NCI-H524 (cell line): ENCODE measurements at places on chromosomes 3 and 15.

DNA sequence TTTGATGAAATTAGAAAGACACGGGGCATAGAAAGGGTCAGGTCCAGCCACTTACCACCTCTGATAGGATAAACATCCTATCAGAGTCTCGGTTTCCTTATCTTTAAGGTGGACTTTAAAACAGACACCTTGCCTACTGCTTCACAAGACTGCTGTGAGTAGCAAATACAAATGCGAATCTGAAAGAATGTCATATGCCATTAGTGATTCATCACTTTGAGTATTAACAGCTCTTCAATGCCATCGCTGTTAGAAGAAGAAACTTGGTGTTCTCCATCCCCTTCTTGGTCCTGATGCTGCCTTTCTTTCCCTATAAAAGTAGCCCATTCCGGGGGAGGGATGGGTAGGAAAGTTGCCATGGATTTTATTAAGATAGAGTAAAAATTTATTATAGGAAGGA is 220.2 kb downstream of the RORA start:
- DNase-seq: no peak

DNA sequence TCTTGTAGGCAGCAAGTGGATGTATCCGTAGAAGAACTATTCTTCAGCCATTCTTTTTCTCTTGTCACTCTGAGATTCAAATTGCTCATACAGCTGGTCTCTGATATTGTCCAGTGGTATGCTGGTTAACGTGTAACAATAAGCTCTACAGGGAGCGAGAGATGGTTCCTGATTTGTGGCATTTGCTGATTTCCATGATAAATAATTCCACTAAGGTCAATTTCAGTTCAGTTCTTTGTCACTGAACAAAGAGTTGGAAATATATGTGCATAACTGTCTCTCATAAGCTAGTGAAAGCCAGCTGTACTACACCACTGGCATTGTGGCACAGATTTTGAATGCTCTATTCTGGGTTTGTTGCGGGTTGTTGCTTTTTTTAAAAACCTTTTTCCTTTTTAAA is 131.7 kb downstream of the MTHFS start:
- DNase-seq: no peak

DNA sequence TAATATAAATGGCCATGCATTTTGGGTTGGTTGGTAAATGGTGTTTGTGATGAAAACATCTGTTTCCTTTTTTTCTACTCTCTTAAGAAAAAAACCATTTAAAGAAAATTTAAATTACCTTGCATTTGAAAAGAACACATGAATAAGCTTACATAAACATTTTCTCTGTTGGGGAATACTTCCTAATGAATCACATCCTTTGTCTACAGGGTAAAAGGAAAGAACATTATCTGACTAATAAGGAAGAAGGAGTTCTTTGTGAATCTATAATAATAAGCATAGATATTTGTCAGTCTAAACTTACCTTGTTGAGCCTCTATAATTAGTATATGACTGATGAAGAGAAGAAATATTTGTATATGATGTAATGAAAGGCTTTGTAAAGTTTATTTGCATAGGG is 254.1 kb upstream of the ZNF717 start:
- DNase-seq: no peak

GRCh38 chr15:26298659-26299170 is 435.6 kb upstream of the ATP10A start:
- no peak for DNase-seq

- DNase-seq: no peak
These were observed 595.2 kb upstream of the TBL1XR1 start for GRCh38 chr3:177792311-177793030.

- DNase-seq: no peak
These were observed 208.2 kb upstream of the SGO1 start for GRCh38 chr3:20394243-20394642.

DNA sequence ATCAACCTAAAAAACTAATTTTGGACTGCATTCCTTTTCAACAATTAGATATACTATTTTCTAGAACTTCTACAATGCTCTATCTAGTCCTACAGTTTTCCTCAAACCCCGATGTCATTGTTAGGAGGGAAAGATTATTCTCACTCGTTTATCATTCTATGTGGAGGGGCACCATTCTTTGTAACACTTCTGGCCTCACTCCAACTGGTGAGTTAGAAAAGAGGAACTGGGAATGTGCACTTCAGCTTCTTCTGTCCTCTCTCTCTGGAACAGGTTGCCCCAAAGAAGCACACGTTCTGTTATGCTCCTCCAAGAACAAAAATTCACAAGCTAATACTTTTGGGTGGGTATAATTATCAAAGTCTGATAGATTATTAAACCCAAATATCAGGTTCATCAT is 137.9 kb downstream of the UACA start:
- no peak for DNase-seq

DNA sequence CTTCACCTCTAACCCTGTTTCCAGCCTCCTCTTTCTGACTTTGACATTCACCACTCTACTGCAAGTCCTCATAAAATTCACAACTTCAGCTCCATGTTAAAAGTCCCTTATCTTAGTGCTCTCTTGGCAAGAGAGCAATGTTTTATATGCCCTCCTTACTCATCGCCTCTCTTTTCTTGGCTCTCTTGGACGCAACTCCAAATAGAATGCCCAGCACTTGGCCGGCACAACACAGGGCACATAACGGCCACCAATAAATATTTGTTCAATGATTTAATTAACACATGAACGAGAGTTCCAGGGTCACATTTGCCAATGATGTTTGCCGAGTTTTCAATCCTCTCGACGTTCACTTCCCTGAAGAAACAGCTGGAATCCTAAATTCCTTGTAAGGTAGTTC is 401.4 kb downstream of the ROBO1 start:
- DNase-seq: no peak

GRCh38 chr15:96947296-96948229 is 617.1 kb downstream of the NR2F2 start:
- DNase-seq: peak; percentile 45

DNA sequence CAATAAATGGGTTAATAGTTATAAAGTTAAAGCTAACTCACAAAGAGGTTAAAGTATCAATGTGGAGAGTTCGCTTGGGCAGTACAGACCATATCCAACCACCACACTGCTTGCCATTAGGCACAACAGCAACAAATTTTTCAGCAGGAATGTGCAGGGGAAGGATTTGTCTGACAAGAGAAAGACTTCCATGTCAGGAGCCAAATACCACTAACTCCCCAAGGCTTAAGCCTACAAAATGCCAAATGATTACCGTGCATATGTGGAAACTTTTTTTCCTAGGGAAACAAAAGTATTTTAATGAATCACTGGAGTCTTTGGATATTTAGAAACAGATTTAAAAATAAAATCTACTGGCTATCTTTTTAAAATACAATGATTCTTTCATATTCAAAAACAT is 8.1 kb downstream of the VGLL3 start:
- DNase-seq: no peak

DNA sequence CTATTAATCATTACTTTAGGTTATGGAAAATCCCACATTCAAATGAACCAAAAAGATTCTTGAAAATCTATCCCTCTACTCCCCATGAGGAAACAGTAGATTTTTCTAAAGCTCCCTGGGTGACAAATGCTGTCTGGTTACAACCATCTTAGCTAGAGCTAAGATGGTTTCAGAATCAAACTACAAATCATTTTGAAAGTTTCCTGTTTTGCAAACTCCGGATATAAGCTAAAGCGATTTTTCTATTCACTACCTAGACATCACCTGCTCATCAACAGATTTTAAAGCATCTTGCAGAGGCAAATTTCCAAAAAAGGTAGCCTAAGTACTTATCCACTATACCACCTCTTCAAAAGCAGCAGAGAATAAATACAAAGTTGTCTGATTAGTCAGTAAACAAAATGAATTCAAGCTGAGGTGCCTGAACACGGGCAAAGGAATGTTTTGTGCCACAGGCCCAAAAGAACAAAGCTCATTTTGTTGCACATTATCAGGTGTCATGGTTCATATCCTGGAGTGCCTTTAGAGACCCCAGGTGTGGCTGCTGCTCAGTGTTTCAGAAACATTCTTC is 204.9 kb downstream of the TNIK start:
- no peak for DNase-seq

GRCh38 chr3:49133226-49133951 is 539 bp upstream of the LAMB2 start:
- DNase-seq: peak; percentile 85

GRCh38 chr3:101144105-101144504 is 150.9 kb upstream of the ABI3BP start:
- no peak for DNase-seq

DNA sequence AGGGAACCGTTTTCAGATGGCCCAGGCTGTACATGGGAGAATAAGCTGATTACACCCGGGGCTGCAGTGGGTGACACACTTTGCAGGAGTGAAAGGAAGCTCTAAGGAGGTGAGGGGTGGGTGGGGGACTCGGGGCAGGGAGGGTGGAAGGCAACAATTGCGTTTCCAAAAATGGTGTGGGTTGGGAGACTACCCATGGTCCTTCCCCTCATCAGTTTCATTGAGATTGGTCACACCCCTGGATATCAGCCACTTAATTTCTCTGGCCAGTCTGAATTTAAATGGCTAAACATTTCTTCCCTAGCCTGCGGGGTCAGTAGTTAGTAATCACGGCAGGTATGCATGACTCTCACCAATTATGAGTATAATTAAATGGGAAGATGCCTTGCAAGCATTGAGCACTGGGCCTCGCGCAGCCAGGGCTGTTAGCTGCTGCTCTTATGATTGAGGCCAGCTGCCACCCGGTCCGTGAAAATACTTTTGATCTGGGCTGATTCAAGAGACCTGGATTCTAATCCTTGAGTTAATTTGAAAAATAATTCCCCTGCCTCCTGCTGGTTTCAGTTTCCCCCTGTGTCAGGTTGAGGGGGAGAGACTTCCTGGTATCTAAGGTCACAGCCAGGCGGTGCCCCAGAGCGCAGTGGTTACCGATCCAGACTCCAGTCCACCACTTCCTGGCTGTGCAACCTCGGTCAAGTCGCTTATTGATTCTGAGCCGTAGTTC is 23.3 kb downstream of the SLC6A6 start:
- DNase-seq: peak; percentile 41

- no peak for DNase-seq
These were observed 27.9 kb downstream of the PLA1A start for GRCh38 chr3:119625451-119626153.

- no peak for DNase-seq
These were observed 1.9 kb downstream of the TBL1XR1 start for GRCh38 chr3:177195242-177195991.

- no peak for DNase-seq
These were observed 49.7 kb downstream of the PDHB start for GRCh38 chr3:58383904-58384303.

- DNase-seq: no peak
These were observed 31.3 kb upstream of the BCL2L10 start for GRCh38 chr15:52143873-52144272.

- no peak for DNase-seq
These were observed 32.4 kb downstream of the DZIP1L start for GRCh38 chr3:138082992-138083386.

DNA sequence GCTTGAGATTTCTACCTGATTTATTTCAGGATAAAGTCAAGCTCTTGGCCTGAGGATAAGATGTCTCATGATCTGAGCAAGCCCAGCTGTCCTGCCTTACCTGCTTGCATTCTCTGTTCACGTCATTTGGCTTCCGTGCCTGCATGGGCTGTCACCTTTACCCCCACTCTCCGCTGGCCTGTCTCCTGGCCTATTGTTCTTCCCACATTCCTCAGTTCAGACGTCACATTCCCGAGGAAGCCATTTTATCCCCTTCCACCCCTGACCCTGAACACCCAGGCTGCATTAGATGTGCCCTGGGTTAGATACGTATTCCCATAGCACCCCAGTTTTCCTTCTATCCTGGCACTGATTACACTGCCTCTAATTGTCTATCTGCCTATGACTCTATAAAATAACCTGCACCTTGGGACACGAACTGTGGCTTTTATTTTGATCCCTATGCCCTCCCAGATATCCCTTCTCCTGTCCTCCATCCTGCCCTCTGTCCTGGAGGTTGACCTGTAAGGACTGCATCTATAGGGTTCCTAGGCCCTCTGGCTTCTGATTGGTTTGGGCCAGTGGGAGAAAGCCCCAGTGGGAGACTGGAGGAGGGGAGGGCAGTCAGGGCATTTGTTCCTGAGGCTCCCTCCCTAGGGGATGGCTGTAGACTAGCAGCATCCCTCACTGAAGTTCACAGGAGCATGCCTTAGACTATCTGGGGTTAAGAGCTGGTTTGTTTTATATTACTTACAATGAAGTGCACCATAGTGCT is 19.2 kb upstream of the UBE2Q2 start:
- no peak for DNase-seq

DNA sequence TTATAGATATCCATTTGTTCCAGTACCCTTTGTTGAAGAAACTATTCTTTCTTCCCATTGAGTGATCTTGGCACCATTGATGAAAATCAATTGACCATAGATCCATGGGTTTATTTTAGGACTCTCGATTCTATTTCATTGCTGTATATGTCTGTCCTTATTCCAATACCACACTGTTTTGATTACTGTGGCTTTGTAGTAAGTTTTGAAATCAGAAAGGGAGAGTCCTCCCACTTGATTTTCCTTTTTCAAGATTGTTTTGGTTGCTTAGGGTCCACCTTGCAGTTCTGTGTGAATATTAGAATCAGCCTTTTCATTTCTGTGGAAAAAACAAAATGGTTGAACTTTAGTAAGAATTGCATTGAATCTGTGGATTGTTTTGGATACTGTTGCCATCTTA is 20.6 kb upstream of the IL20RB start:
- DNase-seq: no peak

DNA sequence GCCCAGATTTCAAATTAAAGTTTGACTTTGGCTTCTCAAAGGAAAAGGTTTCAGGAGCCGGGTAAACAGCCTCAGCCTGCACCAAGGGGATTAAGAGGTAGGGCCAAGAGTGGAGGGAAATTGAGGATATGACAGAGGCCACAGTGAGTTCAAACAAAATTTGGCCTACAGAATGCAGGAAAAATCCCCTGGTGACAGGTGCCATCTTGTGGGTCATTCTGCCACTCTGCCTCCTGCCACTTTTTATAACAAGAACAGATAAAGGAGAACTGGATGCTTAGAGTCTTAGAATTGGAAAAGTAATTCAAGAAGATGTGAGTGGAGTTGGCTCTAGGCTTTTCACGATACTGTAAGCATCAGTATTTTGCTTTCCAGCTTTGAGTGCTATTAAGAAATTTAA is 253.2 kb downstream of the NR2F2 start:
- peak; percentile 63 for DNase-seq

DNA sequence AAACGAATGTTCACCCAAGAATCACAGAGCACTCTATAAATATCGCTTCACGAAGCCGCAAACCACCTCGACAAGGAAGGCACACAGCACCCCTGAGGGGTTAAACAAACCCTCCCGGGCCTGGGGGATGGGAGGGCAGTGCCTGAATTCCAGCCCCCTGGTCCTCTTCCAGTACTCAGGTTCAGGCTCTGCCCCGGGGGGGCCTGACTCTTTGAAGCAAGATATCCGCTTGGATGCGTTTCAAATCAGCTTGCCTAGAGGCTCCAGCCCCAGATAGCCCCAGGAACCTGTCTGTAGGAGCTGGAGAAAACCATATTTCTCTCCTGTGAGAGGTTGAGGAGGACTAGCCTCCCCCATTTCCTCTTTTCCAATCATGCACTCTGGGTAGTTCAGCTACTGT is 194.7 kb downstream of the WNT5A start:
- DNase-seq: no peak
